Anterior cingulate cortex (tissue), 58 donors: ENCODE measurements at places on chromosomes 6 and 20.

- DNase-seq, result no peak
Measured at GRCh38 chr20:22795871-22796270, 211.5 kb upstream of the FOXA2 start.

DNA sequence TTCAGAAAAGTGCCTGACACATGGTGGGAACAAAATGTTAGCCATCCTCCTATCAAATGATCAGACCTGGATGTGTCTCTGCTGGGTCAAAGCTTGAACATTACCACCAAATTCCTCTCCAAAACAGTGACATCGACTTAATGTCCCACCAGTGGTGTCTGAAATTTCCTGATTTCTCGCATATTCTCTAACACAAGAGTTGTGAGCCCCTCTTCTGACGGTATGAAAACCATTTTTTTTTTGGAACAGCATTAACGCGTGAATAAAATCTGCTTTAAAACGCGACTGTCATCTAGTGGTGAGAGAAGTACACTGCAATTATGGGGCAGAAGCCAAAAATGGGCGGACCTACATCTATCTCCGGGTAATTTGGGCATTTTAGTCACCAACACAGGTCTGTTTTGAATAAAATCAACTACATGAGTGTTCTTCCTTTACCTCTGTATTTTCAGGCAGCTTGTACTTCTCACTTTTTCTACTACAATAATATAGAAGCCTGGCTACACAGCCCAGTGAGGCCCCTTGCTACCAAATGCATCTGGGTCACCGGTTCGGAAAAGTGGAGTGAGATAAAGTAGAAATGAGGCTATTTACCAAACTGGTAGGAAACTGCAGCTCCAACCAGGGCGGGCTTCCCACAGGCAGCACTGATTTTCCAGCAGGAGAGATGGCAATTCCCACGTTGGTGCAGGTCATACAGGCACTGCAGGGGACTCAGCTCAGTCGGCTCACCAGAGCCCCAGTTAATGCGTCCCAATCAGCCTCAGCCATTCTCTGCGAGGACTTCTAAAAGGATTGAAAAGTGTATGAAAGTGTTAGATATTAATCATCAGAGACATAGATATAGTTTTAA lies 27.4 kb downstream of the MGME1 start:
- DNase-seq, result no peak

GRCh38 chr6:83381949-83382348 lies 48.9 kb downstream of the ME1 start:
- no peak for DNase-seq

- no peak for DNase-seq
Measured at GRCh38 chr20:57672953-57673575, 36.8 kb downstream of the PMEPA1 start.

DNA sequence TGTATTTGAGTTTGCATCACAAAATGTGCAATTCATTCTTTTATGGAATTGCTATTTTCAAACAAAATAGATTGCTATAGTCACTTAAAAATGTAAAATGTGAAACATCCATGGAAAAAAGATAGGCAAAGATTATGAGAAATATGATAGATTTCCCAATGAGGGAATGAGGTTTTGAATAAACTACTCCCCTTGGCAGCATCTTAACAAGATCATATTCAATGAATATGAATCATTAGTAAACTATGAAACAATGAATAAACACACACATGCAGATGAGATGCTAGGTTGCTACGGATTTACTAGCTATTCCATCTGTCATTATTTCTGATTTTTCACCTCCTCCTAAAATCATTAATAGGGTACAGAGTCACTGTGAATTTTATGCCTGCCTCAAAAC lies 401.8 kb downstream of the PHF3 start:
- DNase-seq, result no peak

- DNase-seq, result no peak
Measured at GRCh38 chr6:56799989-56800388, 154.9 kb upstream of the BEND6 start.

GRCh38 chr6:6654599-6655575 lies 66.4 kb downstream of the LY86 start:
- no peak for DNase-seq

GRCh38 chr20:1672728-1673127 lies 15.1 kb upstream of the SIRPG start:
- no peak for DNase-seq

GRCh38 chr20:54026295-54027064 lies 43.9 kb downstream of the BCAS1 start:
- no peak for DNase-seq

DNA sequence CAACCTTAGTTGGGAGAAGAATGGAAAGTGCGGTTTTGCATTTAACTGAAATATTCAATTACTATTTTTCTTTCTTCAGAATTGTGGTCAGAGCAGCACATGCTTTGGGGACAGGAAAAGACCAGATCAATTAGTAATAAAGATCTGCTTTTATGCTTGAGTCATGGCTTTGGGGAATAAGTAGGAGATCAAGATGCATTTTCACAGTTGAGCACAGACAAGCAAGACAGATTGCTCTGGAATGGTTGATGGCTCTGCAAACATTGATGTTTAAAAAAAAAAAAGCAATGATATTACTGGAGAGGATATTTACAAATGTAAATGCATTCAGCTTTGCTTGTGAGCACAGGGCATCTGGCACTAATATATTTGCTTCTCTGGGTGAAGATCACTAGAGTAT lies 224.4 kb upstream of the SASH1 start:
- DNase-seq, result no peak

DNA sequence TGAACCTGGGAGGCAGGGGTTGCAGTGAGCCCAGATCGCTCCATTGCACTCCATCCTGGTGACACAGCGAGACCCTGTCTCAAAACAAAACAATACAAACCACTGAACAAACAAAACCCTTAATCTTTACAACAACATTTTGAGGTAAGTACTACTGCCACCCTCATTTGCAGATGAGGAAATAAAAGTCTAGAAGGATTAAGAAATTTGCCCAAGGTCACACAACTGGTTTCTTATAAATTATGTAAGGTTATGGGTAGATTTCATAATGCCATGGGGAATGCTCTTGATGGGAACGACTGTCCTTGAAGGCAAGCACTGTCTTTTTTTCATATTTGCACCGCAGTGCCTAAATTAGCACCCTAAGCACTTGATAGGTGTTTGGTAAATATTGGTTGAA lies 13.8 kb upstream of the B4GALT5 start:
- no peak for DNase-seq

- DNase-seq, result no peak
Measured at GRCh38 chr20:55693641-55694040, 311.7 kb downstream of the CBLN4 start.

GRCh38 chr6:158018041-158018771 lies 36.5 kb downstream of the SYNJ2 start:
- DNase-seq, result no peak

GRCh38 chr20:38272961-38273360 lies 12.4 kb upstream of the KIAA1755 start:
- DNase-seq, result no peak

DNA sequence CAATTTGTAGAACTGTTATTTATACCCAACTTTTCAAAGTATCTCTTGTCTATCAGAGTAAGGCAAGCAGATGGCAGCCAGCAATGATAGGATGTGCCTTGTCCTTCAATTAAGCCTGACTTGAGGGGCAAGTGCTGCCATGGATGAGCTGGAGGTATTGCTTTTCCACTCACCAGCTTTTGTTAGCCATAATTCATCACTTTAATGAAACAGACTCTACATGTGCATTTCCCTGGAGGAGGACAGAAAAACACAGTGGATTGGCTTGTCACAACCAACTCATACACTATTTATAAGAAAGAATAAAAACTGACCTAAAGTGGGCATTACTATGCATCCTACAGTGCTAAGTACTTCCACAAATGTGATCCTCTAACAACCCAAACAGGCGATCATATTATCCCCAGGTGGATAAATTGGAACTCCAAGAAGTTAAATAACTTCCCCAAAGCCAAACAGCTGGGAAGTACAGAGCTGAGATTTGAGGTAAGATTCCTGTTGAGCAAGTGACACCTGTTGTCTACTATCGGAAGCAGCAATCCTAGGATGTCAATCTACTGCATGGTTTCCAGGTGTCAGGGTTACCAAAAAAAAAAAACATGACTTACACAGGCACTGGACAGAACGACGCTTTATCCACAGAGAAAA lies 73.9 kb upstream of the NRSN1 start:
- DNase-seq, result no peak

DNA sequence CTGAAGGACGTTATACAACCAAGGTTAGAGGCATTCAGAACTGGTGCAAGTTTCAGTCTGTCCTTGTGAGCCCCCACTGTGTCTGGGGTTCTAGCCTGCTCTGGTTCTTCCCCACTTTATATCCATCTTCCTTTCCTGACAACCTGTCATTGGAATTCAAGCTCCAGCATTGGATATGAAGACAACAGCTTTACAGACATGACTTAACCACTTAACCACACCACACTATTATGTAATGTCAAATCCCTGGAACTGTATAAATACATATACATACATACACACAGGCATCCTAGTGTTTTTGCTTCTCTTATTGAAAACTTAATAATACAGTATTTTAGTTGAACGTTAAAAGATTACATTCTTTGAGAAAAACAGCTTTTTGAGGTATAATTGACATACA lies 217.9 kb upstream of the SGK1 start:
- no peak for DNase-seq

DNA sequence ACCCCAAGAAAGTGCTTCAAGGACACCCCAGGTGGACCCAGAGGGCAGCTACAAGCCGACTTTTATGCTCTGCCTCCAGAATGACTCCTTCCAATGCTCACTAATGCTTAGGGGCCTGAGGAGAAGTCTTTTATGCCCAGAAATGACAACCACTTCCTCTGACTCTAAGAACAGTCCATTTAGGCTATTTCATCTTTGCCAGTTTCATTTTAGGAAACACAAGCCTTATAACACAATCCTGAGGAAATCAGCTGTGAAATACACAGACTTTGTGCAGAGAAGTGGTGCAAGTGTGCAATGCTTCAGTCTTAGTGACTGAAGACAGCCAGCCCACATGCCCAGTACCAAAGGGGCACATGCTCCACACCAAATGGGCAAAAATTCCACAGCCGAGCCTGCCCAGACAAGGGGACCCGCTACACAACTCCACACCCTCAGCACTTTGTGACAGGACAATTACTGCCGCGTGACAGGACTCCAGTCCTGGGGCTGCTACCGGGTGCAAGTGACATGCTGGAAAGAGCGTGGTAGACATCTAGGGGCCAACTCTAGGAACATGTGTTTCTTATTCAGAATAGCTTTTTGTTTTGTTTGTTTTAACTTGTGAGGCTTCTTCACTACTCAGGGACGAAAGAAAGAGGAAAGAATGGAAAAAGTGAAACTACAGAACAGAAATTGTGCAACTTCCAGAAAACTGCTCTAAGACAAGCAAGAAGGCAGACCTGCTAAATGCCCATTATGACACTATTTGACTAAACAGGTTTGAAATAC lies 28.2 kb upstream of the PLAGL1 start:
- no peak for DNase-seq

DNA sequence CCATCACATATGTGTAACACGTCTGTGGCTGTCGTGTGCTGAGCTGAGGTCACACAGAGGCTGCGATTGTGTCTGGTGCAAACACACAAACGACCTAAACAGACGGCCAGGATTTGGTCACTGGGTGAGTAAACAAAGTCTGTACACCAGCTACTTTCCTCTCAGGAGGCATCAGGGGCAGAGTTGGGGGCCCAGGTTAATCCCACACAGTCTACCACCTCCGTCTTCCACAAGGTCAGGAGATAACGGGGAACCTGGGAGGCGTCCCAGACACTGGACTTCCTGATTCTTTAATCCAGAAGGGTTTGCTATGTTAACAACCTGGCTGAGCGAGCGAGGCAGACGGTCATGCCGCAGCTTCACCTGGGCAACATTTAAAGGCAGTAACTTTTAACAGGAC lies 1.5 kb downstream of the DACT2 start:
- no peak for DNase-seq

- no peak for DNase-seq
Measured at GRCh38 chr6:114277220-114277619, 65.6 kb downstream of the HS3ST5 start.

DNA sequence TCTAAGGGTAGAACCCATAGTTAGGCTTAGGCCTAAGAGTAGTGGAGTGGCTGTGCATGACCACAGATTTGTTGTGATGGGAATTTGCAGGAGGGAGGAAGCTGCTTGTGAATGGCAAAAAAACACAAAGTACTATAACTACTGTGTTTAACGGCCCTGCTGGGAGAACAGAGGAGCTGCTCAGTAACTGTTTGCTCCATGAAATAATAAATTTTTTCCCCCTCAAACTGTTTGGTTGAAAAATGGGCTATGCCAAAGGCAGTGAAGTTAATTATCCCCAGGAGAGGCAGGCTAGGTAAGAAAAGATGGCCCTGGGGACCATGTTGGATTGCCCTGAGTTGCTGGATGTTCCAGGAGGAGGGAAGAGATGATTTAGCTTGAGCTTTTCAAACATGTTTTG lies 256.5 kb upstream of the PRND start:
- DNase-seq, result no peak

DNA sequence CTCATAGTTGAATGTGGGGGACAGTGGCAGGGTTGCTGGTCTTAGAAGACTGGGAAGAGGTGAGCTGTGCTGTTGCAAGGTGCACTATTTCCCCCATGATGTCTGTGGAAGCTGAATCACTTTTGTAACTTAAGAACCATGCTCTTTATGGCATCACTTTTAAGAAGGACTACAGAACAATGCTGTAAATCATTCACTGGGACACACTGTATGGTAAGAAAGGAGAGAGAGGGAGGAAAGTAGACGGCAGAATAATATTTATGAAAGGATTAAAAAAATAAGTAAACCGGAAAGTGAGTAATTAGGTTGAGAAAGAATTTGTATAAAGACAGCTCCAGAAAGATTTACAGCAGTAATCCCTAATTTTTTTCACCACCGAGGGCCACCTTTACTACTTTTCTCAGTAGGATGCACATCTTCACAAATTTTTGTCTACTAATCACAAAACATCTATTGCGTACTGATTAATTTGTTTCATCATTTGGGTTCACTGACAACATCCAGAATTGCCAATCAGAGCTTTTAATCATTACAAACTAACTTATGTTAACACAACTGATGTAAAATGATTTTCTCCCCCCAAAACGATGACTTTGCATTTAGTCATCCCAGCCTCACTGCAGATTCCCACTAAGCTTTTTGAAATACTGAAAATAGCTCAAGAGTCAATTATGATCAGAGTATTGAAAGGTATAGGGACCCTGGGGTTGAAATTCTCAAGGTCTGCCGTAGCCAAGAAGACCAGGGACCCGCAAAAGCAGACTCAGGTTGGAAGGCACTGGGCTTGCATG lies 560.7 kb upstream of the NOX3 start:
- DNase-seq, result no peak

GRCh38 chr6:12548526-12548925 lies 168.0 kb upstream of the PHACTR1 start:
- DNase-seq, result no peak

- no peak for DNase-seq
Measured at GRCh38 chr20:57097245-57097915, 169.1 kb downstream of the BMP7 start.

- no peak for DNase-seq
Measured at GRCh38 chr6:138397128-138398122, 6.6 kb upstream of the HEBP2 start.

DNA sequence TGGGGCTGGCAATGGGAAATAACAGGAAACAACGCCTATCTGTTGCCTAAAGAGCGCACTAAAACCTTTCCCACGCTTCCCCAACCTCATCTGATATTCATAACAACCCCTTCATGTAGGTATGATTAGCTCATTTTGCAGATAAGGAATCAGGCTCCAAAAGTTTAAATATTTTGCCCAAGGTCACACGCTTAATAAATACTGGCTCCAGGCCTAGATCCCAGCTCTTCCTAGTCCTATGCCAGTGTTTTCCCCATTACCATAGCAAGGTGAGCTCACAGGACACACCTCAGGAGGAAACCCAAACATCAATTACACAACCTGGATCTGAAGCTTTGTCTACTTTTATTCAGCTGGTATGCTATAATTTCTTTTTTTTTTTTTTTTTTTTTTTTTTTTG lies 19.6 kb downstream of the MBOAT1 start:
- no peak for DNase-seq
